ENCODE measurements at places on chromosomes 1 and 21. TPM values are rescaled to one million over a fixed set of nuclear protein-coding genes. Genes with fewer than 3 reads are reported as not detected.

- DNase-seq, result no peak
Observed at GRCh38 chr1:24770881-24771280, 25.6 kb downstream of the CLIC4 start.

DNA sequence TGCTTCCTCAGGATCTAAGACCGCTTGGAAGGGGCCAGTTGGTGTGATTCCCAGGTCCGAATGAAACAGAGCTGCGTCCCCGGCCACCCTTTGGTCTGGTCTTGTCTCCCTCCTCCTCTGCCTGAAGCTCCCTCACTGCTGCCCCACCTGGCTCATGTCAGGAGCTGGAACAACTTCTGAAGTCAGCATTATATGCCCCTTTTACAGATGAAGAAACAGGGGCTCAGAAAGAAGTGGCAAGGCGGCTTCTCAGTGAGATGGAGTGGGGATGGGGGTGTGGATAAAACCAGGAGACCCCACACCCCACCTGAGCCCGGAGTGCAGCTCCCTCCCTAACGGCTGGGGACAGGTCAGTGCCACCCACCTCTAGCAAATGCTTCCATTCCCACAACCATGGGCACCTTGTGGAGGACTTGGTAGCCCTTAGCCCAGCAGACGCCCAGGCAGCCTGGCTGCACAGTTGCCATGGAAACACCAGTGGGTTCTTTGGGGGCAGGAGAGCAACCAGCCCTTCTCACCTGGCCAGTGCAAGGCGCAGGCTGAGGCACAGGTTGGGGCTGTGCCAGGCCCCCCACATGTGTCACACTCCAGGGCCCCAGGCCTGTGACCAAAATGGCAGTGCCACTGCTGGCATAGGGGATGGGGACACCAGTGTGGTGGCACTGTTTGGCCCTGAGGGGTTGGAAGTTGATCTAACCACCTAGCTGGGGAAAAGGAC lies 31.9 kb upstream of the ECE1 start:
- no peak for DNase-seq

- DNase-seq, result no peak
Observed at GRCh38 chr1:53334781-53335180, 6.9 kb upstream of the LRP8 start.

DNA sequence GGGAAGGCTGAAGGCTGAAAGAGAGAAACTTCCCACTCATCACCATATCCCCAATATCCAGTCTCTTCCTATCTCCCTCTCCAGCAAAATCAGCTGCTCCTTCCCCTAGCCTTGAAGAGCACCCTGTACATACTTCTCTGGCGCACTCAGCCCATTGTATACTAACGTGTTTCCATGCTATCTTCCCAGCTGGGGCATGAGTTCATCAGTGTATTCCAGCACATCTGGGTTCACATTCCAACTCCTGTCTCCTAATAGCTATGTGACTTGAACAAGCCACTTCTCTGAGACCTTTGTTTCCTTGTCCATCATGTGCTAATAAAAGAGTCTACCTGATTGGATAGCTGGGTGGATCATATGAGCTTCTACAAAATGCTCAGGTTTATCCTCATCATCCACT lies 51.1 kb upstream of the OLIG2 start:
- DNase-seq, result no peak

DNA sequence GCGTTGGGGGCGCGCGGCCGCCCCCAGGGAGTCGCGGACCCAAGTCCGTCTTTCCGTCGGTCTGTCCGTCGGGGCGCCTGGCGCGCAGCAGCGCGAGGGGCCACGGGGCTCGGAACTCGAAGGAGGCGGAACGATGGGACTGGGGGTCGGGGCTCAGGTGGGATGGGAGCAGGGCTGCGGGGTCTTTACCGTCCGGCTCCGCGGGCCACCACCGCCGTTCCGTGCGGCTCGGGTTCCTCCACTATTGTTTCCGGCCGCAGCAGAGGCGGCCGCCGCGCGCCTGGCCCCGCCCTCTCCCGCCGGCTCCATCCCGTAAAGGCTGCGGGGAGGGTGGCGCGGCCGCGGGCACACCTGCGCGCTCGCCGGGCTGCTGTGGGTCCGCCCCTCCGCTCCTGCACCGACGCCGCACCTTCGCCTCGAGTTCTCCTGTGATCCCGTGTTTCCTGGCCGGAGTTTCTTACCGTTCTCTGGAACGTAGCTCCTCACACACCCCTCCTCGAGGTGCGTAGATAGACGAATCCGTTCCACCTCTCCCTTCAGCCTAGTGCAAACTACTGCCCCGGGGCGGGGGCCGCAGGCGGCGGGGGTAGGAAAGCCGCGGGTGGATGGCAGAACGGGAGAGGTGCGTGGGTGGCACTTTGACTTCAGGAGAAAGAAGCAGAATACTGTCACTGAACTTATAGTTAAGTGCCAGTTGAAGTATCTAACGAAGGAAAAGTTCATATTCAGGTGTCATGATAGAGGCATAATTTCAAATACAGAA lies at the start of gene C21orf91:
Gene C21orf91, minus strand, starts transcription at position 243 of the 763 bp plus-strand sequence. CDS start 1,038 bp downstream, outside the sequence.
- DNase-seq, result peak; percentile 92

DNA sequence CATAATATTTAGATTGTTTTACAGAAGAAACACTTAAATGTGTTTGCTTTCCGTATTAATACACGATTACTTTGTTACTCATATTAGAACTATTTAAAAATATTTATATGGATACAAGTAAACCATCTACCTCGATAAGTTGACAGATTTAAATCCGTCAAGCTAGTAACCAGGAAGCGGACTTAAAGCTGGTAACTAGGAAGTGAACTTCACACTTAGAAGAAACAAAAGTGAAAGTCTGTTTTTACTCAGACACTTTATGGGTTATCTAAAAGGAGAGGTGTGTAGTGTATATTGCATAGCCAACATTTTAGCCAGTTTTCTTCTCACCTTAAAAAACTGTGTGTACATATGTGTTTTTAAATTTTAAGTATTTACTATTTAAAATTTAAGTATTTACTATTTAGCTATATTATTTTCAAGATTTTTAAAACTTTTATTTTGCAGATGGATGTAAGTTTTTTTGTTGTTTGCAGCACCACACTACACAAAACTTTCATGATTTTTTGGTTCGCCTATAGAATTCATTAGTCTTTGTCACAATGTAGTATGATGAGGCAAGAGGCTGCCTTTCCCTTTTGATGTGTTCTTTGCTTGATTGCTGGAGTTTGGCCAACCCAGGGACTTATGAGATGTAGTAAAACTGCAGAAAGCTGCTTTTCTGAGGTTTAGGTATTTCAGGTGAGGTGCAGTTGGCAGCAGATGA lies 2.7 kb downstream of the USP25 start:
- DNase-seq, result peak; percentile 27

GRCh38 chr21:15354516-15354915 lies 289.7 kb upstream of the NRIP1 start:
- no peak for DNase-seq

- DNase-seq, result peak; percentile 59
Observed at GRCh38 chr1:221793439-221794078, 51.7 kb upstream of the DUSP10 start.

DNA sequence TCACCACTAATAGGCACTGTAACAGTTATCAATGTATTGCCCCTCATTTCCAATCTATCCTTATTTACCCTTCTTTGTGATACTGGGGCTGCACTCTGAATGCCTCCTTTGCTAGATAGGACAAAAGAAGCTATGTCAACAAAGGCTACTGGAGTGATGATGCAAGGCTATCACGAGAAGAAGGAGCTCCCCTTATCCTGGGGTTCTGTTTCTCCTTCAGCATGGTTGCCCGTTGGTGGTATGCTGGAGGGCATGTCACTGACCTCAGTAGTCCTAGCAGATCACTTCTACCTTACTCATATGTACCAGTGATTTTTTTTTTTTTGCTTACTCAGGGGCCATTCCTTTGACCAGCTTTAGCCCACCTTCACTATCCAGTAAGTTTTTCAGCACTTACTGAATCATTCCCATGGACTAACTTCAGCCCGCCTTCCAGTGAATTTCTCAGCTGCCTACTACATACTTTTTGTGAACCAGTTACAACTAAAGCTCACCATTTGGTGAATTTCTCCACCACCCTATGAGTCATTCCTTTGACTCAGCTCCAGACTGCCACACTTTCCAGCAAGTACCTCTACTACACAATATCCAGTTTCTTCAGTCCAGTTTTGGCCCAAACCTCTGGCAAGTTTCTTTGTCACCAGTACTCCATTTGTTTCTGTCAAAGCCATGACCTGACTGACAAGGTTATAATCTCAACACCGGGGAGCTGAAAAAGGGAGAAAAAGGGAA lies 944.5 kb downstream of the KCNT2 start:
- no peak for DNase-seq

GRCh38 chr1:181655756-181656155 lies 172.4 kb downstream of the CACNA1E start:
- no peak for DNase-seq

GRCh38 chr1:153509729-153510354 lies 25.9 kb downstream of the S100A6 start:
- DNase-seq, result peak; percentile 85

DNA sequence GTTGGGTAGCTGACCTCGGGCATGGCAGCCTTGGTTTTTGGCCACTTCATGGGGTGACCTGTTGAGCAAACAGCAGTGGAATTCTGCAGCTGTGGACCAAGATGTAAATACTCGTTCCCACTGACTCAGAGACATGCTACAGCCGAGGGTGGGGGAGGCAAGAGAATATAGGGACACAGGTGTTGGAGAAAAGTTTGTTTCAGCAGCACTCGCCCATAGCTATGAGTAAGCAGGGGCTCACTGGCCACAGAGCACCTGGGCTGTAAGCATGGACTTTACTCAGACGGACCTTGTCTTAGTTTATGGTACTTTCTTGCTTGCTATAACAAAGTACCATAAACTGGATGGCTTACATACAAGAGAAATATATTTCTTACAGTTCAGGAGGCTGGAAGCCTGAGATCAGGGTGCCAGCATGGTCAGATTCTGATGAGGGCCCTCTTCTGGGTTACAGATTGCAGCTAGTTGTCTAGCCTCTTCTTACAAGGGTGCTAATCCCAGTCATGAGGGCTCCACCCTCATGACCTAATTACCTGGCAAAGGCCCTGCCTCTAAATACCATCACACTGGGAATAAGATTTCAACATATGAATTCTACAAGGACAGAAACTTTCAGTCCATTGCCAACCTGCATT lies 437.2 kb upstream of the DAB1 start:
- DNase-seq, result no peak

- DNase-seq, result peak; percentile 28
Observed at GRCh38 chr21:29231756-29232529, 66.8 kb upstream of the BACH1 start.

- no peak for DNase-seq
Observed at GRCh38 chr1:216113181-216113580, 310.1 kb downstream of the USH2A start.

DNA sequence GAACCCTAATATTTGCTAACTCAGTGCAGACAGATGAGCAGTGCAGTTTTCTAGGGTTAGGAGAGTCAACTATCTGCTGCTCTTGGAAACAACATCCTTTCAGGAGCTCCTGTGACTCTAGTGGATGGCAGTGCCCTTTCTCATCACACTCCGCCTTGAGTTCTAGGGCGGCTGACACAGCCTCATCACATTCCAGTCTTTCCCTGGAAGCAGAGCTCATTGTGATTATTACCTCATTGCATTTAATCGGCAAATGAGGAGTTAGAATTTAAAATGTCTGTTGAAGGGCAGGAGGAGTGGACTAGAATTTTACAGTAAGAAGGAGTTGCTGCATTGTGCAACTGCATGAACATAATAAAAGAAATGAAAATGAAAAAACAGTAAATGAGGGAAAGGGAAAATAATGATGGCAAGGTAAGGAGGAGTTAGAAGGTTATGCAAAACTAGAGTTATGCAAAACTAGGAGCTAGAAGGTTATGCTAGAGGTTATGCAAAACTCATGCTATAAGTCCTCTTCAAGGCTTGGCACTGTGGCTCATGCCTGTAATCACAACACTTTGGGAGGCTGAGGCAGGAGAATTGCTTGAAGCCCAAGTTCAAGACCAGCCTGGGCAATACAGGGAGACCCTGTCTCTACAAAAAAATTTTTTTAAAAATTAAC lies 6.9 kb upstream of the PTGFRN start:
- DNase-seq, result no peak

DNA sequence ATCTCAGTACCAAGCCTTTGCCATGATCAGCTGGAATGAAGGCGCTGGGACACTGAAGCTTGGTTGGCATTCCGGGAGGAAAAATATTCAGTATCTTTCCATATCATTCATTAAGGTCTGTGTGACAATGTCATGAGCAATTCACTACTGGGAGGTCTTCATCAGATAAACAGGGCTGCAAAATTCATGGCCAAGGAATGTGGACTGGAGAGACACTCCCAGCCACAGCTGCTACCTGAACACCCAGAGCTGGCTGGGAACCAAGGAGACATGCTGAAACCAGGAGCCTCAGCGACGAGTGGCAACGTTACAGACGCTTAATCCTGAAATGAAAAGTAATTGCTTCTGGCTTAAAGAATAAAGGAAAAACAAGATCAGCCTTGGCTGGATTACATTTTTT lies 30.6 kb upstream of the DDAH1 start:
- DNase-seq, result no peak

GRCh38 chr1:91744953-91745639 lies 140.9 kb downstream of the TGFBR3 start:
- no peak for DNase-seq

DNA sequence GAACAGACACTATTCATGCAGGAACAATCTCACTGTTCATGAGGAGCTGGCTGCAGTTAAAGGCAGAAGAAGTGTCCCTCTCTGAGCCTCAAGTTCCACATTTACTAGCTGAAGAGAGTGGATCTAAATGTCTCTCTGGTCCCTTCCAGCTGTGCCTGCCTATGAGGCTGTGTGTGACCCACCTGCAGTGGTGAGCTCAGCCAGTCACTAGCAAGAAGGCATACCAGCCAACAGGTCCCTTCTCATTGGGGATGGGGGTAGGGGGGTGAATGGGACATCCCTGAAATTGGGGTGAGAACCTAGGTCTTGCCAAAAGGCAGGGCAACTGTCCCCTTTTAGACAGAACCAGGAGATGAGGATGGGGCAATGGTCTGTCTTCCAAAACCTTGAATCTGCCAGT lies 13.6 kb downstream of the RD3 start:
- no peak for DNase-seq

GRCh38 chr1:111199881-111200801 lies at the start of gene DENND2D:
DENND2D (minus strand) TSS chr1:111200646; CDS start chr1:111200459, 187 bp downstream.
- DNase-seq, result peak; percentile 87

Gene YTHDF2
- 82.1 TPM for total RNA-seq

Gene ITLN2
- not detected for total RNA-seq

Gene SYNC
- not detected for total RNA-seq

Gene TRIM17
- 2.7 TPM for total RNA-seq

Gene SMAP2
- 209 TPM for total RNA-seq

Gene ANKRD65
- total RNA-seq, result not detected

Gene REN
- not detected for total RNA-seq

Gene TACSTD2
- 0.92 TPM for total RNA-seq

Gene CFHR3
- not detected for total RNA-seq
